ENCODE measurements at places on chromosomes 11 and 22.

DNA sequence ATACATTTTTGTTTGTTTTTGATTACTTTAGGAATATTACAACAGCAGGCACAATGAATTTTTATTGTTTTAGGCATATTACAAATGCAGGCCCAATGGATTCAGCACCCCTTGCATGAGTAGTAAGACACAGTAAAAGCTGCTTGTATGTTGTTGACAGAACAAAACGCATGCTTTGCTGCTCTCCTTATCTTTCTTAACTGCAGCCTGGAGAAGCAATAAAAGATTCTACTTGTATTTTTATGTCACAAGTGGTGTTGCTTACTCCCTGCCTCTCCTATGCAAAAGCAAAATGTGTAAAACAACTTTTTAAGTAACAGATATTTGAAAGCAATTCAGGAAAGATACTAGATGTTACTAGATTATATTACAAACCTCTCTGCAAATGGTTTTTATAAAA is 73.9 kb downstream of the TRPC6 start:
- DNase-seq: no peak

GRCh38 chr11:111939836-111940604 is 2.9 kb downstream of the DIXDC1 start:
- no peak for DNase-seq

DNA sequence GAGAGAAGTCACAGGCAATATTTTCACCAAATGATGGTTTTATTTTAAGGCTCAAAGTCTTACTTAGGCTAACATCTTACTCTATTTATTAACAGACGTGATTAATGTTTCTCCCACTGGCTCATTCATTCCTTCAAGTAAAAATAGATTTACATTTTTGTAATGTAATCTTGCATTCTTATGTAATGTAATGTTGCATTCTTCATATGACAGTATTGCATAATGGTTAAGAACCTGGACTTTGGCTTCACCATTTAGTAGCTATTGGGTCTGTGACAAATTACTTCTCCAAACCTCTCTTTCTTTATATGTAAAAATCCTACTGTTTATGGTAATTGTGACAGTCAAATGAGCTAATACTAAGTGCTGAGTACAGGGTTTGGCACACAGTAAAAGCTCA is 3.3 kb upstream of the DIXDC1 start:
- no peak for DNase-seq

GRCh38 chr22:23913306-23913660 is 19.1 kb downstream of the MIF start:
- no peak for DNase-seq

GRCh38 chr11:121023848-121024751 is at the start of gene TBCEL:
Gene TBCEL (plus strand): TSS chr11:121024102. CDS start chr11:121045691, 21,589 bp downstream.
- DNase-seq: peak; percentile 96

GRCh38 chr22:44380756-44381486 is 68.2 kb upstream of the SHISAL1 start:
- DNase-seq: no peak

GRCh38 chr11:124674168-124674517 is 439 bp downstream of the SPA17 start:
- DNase-seq: peak; percentile 37

GRCh38 chr11:114309517-114309916 is 13.3 kb downstream of the NNMT start:
- DNase-seq: no peak

GRCh38 chr22:24583221-24584165 is 9.4 kb downstream of the LRRC75B start:
- DNase-seq: no peak
